ENCODE measurements at places on chromosomes 6 and 20.

- no peak for DNase-seq
Measured at GRCh38 chr6:16694781-16695578, 66.3 kb downstream of the ATXN1 start.

DNA sequence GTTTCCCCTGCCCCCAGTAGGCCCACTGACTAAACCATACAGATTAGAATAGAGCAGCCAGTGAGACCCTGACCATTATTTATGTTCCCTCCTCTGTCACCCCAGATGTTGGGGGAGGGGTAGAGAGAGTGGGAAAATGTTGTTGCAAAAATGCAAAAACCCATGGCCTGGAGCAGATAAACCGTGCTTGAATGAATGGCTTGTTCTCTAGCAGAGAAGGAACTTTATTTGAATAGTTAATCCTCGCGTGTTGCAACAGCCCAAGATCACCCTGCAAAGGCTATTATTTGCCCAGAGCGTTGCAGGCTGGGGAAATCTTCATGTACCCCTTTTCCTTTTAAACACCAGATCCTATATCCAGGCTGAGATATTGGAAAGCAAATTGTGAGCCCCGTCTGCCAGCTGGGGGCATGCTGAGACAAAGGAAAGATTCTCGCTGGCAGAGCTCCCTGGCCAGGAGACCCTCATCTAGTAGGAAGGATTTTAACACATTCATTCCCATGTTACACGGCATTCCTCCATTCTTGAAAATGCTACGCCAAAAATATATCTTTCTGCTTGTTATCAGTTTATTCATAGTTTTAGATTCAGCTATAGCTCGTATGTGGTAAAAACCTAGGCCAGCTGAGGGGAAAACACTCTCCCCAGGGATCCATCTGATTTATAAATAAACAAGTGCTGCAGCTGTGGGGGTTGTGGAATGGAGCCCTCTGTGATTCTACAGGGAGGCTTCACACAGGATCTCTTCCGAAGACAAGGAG is 53.0 kb downstream of the LINC00237 start:
- no peak for DNase-seq

GRCh38 chr20:44810391-44811149 is at the start of gene RIMS4:
TSS of gene RIMS4 (minus strand) at chr20:44810546. CDS start at chr20:44810271, 275 bp downstream.
- DNase-seq: peak; percentile 54

DNA sequence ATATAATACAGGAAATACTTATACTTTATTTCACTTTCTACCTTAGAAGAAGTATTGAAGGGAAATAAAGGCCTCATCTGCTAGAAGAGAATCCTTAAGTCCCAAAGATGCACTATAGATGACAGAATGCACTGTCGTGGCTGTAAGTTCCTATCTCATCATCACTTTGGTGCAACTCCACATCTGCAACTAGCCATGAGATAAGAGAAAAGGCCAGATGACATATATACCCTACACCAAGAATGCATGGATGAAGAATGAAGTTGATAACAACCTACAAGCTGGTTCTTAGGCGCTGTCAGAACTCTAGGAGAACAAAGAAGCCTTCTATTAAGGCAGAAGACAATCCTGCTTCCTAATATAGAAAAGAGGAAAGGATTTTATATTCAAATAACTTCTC is 11.6 kb upstream of the PLN start:
- no peak for DNase-seq

DNA sequence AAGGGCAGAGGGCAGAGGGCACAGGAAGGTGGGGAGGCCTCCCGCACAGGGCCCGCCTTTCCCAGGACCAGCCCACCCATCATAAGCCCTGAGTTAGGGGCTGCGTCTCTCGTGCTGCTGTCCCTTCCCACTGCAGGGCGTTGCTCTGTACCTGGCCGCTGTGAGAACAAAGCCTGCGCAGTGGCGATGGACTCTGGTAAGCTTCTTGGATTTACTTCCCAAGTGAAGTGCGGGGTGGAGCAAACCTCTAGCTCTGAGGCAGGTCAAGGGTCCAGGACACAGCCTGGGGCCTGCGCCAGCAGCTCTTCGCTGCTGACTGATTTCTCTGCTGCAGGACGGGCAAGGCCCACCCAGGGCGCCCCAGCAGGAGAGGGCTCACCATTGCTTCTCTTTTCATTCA is 23.9 kb downstream of the INSM1 start:
- DNase-seq: no peak

DNA sequence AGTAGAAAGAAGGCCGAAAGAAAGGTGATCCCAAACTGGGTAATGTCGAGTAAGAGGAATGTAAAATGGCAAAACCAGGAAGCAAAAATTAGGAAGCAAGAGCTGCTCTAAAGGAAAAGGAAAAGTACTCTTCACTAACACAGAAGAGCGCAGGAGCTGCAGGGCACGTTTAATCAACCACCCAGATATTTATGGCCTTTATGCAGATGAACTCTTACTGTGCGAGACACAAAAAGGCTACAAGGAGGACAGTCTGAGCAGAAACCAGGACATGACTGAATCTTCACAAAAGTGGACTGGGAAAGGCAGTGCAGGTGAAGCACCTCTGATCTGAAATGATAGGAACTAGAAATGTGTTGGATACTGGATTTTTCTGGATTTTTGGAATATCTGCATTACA is 15.2 kb upstream of the PRR18 start:
- no peak for DNase-seq

- no peak for DNase-seq
Measured at GRCh38 chr20:10576411-10577090, 97.2 kb downstream of the JAG1 start.

DNA sequence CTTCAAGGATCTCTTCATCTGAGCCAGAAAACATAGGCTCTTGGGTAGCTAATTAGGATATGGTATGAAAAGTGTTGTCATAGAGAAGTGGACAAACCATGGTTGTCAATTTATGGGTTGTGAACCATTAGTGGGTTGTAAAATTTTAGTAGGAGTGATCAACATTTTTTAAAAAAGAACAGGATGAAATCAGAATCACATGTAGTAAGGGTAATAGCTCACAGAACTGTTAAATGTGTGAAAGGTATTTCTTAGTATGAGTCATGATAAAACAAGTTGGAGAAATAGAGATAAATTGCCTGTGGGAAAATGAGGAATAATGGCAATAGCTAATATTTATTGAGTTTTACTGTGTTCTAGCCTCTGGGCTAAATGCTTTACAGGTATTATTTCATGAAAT is 113.4 kb downstream of the MAP3K4 start:
- DNase-seq: no peak

- no peak for DNase-seq
Measured at GRCh38 chr6:144055121-144055931, 40.0 kb downstream of the SF3B5 start.

DNA sequence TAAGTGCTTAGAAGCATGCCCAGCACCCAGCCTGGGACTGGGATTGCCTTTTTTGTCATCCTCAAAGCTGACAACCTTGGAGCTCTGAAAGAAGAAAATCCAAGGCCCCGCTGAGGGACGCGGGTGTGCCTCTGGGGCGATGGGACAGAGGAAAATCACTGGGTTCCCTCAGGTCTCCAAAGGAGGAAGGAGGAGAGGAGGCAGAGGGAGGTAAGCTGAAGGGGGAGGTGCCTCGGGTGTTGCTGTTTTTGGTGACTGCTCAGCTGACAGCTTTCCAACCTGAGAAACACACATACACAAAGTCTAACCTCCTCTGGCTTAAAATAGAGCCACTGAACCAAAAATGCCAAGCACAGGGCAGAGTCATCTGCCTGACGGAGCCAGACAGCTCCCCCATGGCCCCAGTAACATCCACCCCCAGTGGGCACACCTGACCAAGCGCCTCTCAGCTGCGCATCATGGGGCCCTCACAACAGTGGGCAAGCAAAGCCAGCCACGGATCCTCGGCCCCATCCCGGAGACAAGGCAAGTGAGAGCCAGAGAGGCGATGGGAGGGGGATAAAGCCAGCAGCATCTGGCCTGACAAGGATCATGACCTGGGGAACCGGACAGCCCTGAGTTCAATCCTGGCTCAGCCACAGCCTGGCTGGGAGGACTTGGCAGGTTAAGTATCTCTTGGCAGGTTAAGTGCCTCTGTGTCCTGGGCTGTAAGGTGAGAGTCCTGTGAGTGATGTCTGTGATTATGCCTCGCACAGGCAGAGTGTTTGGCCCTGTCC is 3.2 kb upstream of the KCNK15 start:
- DNase-seq: no peak

- DNase-seq: no peak
Measured at GRCh38 chr6:42123379-42124103, 18.9 kb downstream of the C6orf132 start.

GRCh38 chr6:63816982-63817436 is 181.4 kb downstream of the PHF3 start:
- no peak for DNase-seq
